CD8-positive, alpha-beta memory T cell (primary cell): ENCODE measurements at places on chromosomes 3 and 15.

DNA sequence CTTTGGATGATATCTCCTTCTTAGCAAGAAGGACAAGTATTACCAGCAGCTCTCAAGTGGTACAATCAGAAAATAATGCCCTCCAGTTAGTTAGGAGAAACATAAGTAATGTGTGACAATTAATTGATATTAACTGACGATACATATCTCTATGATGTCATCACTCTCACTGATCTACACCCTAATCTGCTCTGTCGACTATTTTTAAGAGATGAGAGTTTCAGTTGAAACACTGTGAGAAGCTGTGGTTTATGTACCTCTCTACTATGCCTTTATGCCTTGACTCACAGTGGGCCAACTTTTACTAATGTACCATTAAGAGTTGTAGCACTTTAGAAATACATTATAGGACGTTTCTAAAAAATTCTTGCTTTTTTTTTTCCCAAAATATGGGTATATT is 8.6 kb downstream of the CEP152 start:
- no peaks in the 10 kb centered on the region for H3K4me1 ChIP-seq
- no peak for DNase-seq
- H3K27ac ChIP-seq = no peak overlapping the region

- H3K27ac ChIP-seq = no peak overlapping the region
- H3K4me1 ChIP-seq = no peaks in the 10 kb centered on the region
- H3K36me3 ChIP-seq = no peaks in the 10 kb centered on the region
- DNase-seq = no peak
- no peaks in the 10 kb centered on the region for H3K27me3 ChIP-seq
- no peak overlapping the region for H3K4me3 ChIP-seq
These were observed 247.4 kb upstream of the IL12A start for GRCh38 chr3:159741281-159741680.

- H3K27ac ChIP-seq = no peak overlapping the region
- no peaks in the 10 kb centered on the region for H3K4me1 ChIP-seq
- DNase-seq = no peak
- no peak overlapping the region for H3K4me3 ChIP-seq
- H3K27me3 ChIP-seq = no peaks in the 10 kb centered on the region
These were observed 49.9 kb upstream of the RAB6B start for GRCh38 chr3:133945381-133946095.

GRCh38 chr15:95793231-95793630 is 537.3 kb upstream of the NR2F2 start:
- H3K4me1 ChIP-seq = no peaks in the 10 kb centered on the region
- H3K36me3 ChIP-seq = no peaks in the 10 kb centered on the region
- H3K27ac ChIP-seq = no peak overlapping the region
- no peak overlapping the region for H3K4me3 ChIP-seq

DNA sequence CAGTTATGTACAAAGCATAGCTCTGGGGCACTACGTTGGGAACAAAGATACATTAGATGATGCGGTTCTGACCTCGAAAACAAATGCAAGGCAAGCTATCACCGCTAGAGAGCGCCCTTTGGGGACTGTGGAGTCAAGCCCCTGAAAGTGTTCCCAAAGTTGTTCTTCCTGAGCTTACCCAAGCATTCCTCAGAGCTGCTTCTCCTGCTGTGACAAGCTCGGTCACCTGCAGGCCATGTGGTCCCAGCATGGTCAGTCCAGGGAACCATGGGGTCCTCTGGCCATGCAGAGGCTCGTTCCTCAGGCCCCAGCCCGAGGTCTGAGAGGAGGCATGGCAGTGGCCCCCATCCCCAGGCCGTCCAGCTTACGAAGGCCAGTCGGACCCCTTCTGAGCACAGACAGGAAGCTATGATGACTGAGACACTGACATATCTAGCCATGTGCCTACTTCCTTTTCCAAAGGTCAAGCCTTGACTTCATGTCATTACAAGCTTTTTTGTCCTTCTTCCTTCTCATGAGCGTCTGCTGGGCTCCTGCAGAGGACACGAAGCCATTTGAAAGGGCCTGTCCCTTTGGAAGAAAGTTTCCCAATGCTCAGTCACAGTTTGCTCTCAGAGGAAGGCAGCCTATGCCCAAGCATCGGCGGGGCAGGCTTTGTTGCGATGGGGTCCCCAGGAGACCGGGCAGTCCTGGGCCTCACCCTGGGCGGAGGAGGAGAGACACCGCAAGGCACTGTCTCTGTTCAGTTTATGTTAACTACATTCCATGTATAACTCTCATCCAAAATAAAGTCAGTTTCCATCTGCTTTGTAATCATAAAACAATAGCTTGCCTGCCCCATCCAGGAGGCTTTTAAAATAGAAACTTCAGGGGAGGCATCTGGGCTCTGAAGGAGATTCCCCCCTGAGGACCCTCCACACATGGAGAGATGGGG is 79.3 kb downstream of the ATP10A start:
- peaks cover 8% of the 10 kb centered on the region for H3K4me1 ChIP-seq
- no peak overlapping the region for H3K27ac ChIP-seq
- no peaks in the 10 kb centered on the region for H3K27me3 ChIP-seq
- DNase-seq = peak; percentile 32
- no peak overlapping the region for H3K4me3 ChIP-seq

DNA sequence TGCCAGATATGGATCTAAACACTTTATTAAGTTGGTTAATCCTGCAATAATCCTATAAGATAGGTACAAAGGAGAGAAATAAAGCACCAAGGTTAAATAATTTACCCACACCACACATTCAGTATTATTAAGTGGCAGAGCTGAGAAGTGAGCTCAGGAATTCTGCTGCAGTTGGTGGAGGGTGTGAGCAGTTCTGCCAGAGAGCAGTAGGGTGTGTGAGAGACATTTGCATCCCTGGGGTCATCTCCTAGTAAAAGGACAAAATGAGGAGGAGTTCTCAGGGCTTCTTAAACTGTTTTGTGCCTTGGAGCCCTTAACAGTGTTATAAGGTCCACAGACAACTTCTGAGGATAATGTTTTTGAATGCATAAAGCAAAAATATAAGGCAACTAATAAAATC is 484.5 kb downstream of the TAFA4 start:
- DNase-seq = no peak
- no peaks in the 10 kb centered on the region for H3K27me3 ChIP-seq
- H3K27ac ChIP-seq = no peak overlapping the region

GRCh38 chr15:78168608-78169007 is 19.4 kb downstream of the IDH3A start:
- peaks cover 17% of the 10 kb centered on the region for H3K4me1 ChIP-seq
- no peak overlapping the region for H3K27ac ChIP-seq
- H3K4me3 ChIP-seq = no peak overlapping the region
- DNase-seq = no peak
- no peaks in the 10 kb centered on the region for H3K27me3 ChIP-seq

DNA sequence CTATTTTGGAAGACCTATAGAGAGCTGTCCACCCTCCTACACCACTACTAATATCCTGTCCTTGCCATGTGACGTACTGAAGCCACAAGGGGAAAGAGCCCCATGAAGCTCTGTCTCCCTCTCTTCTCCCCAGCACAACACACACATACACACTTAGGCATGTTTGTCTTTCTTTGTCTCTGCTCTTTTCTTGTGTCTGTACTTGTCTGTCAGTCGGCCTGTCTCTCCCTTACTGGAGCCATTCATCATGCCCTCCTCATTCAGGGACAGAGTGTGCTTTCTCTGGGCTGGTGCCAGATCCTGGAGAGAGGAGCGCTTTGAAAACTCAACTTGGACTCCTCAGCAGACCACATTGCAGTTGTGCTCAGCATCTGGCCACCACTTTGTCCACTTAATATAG is 47.6 kb downstream of the PSMD6 start:
- no peak overlapping the region for H3K4me3 ChIP-seq
- H3K4me1 ChIP-seq = peaks cover 92% of the 10 kb centered on the region
- DNase-seq = no peak
- H3K27ac ChIP-seq = no peak overlapping the region

GRCh38 chr3:18044971-18045880 is 302.8 kb upstream of the TBC1D5 start:
- no peaks in the 10 kb centered on the region for H3K27me3 ChIP-seq
- no peak overlapping the region for H3K4me3 ChIP-seq
- H3K27ac ChIP-seq = no peak overlapping the region
- no peaks in the 10 kb centered on the region for H3K36me3 ChIP-seq
- no peaks in the 10 kb centered on the region for H3K4me1 ChIP-seq
- no peak for DNase-seq

DNA sequence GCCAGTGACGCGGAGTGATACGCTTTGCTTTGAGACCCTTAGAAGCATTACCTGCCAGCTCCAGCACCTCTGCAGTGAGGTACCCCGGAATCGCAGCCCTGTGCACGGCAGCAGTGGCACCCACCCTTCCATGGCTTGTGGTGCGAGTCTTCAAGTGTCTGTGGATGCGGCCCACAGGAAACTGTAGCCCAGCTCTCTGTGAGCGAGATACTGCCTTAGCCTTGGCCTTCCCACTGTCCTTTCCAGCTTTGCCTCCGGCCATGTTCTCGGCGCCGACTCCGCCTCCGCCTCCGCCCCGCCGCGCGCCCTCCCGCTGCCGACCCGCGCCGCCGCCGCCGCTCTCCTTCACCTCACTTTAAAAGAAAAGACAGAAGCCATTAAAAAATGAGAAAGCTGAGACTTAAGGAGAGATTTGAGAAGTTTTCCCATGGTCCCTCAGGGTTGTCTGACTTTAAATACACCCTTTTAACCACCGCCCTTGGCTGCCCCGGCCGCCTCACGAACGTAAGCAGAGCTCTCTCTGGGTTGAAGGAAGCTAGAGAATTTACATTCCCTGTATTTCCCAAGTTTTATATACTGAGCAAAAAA is 78.5 kb upstream of the FAM174B start:
- H3K36me3 ChIP-seq = no peaks in the 10 kb centered on the region
- H3K4me3 ChIP-seq = peak overlapping the region; percentile 41
- no peak overlapping the region for H3K27ac ChIP-seq
- peaks cover 8% of the 10 kb centered on the region for H3K4me1 ChIP-seq
